ENCODE measurements at places on chromosomes 4 and X.

GRCh38 chr4:186820391-186820891 is 96.8 kb upstream of the FAT1 start:
- peak; percentile 18 for DNase-seq

- DNase-seq, result no peak
These were observed 25.6 kb upstream of the ABCB7 start for GRCh38 chrX:75181721-75182120.

- DNase-seq, result no peak
These were observed 90.8 kb downstream of the GATB start for GRCh38 chr4:151669990-151670389.

DNA sequence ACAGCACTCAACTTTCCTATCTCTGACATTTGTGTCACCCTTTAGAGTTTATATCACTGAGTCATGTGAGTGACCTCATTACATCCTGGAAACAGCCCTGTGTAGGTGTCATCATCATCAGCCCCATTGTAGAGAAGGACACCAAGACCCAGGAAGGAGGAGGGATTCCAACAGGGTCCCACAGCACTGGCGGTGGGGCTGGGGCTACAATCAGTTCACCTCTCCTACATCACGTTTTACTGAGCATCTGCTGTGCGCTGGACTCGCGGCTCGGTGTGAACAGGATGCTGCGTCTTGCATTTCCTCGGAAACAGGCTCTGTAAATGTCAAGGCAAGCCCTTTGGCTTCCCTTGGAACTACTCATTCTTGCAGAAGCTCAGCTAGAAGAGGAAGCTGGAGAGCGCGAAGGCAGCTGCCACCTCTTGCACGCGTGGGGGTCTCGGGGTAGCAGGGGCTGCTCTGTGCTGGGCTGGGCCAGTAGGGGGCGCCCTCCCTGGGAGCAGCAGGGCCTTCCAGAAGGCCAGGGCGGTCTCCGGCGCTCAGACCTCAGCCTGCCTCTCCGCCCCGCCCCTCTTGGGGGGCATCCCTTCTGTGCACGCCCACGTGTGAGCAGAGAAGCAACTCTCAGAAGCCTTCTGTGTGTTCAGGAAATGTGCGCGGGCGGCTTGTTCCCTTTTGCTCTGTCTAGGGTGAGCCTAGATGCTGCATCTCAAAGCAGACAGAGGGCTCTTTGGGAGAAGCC is 29.0 kb downstream of the REELD1 start:
- no peak for DNase-seq

GRCh38 chr4:16023776-16024408 is 59.9 kb downstream of the PROM1 start:
- DNase-seq, result no peak

Data from NCI-H345 (cell line).